Stimulated activated CD4-positive, alpha-beta T cell treated with anti-CD3 and anti-CD28 coated beads, TNF-alpha, amount 100 ng/mL, for 24 hours (primary cell): ENCODE measurements at places on chromosomes 7 and 10.

DNA sequence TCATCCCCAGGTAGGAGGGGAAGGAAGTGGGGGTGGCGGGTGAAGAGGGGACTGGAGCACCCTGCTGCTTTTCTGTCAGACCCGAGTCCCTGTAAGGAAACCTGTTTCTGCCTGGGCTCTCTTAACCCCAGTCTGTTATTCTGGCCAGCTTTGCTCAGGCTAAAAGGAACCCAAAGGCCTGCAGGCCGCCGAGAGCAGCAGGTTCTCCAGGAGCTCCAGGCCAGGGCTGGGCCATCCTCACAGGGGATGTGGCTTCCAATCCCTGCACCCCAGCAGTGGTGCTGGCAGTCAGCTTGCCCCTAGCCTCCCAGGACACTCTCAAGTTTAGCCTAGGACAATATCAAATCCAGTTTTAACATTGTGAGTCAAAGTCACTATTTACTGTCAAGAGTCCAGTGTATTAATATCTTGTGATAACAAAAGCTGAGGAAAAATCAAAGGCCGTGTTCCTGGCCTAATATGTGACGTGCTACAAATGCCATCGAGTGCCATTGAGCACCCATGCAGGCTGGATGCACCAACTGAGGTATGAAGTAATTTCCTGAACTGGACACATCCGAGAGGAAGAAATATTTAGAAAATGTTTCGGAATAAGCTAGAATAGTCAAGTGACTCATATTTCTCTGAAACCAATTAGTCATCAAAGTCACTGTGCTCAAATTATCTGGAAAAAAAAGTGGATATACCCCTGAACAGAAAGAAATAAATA is 7.0 kb downstream of the PKD1L1 start:
- no peak for DNase-seq

DNA sequence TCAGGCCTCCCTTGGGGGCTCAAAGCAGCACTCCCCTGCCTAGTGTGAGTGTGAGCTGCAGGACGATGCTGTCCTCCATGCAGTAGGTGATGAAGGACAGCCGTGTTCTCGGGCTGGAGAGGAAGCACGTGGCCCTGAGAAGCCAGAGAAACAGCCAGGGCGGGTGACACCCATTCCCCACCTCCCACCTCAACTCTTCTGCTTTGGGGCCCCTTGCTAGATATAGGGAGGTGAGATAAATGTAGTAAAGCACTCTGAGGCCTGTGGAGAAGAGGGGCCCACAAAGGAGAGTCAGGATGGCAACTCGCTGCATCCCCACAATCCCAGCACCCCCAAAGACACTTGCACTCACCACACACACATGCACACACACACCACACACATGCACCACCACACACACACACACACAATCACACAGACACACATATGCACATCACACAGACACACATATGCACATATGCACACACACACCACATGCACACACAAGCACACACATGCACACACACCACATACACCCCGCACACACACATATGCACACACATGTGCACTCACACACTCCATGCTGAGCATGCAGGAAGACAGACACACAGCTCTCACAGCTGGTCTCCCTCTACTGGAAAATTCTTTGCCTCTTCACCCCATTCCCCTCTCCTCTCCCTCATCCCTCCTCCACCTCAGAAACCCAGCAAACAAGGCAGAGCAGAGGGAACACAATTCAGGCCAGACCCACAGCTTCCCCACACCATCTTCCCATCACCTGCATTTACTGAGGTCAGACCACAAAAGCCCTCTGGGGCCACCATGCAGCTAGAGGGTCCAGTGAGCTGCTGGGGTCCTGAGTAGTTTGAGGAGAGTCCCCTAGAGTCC is 30.5 kb downstream of the ANXA8 start:
- no peak for DNase-seq

GRCh38 chr10:23193435-23194074 is 1.4 kb downstream of the PTF1A start:
- no peak for DNase-seq

DNA sequence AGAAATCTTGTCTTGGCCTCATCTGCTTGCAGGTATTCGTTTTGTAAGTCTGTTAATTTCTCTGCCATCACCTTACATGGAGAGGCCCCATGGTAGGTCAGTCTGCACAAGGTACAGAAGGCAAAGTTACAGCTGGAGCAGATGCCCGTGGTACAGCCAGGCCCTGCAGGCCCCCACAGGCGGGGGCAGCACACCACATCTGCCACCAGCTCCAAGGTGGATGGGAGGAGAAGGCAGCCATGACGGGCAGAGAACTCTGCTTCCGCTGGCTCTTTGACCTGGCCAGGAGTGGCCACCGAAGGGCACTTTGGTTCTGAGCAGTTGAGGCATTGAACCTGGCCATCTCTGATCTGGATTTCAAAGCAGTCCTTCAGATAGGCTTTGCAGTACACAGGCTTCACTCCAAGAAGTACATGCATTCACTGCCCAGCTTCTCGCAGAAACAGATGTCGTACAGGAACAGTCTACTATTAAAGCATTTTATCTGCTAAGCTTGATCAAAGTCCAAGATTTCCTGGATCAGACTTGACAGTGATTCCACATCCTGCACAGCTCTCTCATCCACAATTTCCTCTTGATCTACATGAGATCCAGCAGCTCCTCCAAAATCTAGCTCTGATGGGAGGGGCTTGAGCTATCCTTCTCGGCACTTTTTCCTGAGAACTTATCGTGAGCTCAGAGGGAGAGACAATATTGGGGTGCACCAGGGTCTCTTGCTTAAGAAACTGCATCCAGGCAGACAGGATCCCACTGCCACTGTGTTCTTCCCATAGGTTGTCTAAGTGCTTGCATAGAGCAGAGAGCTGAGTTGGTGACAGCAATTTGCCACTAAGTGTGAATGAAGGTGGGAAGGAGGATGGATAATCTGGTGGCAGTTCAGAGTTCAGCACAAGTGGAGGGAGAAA is 120.7 kb downstream of the TRRAP start:
- no peak for DNase-seq

DNA sequence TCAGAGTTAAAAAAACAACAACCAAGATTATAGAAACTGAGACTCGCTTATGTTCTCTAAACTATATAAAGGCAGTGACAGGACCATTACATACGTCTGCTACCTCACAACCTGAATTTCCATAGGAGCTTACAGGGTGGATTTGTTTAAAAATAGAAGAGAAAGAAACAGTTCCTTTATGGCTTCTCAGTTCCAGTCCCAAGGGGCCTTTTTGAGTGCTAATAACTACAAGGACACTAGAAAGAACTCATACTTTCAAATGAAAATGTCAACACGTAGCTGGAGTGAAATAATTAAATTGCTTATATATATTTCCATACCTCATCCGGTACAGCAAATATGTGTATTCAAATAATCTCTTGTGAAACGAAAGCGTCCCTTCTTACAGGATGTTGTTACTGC is 19.7 kb downstream of the TSPAN12 start:
- no peak for DNase-seq

GRCh38 chr10:30705101-30705624 is 75.6 kb upstream of the LYZL2 start:
- DNase-seq, result no peak

GRCh38 chr7:18225067-18225466 is 197.4 kb upstream of the PRPS1L1 start:
- no peak for DNase-seq

- DNase-seq, result no peak
Observed at GRCh38 chr10:120503689-120504088, 46.7 kb downstream of the PLPP4 start.

DNA sequence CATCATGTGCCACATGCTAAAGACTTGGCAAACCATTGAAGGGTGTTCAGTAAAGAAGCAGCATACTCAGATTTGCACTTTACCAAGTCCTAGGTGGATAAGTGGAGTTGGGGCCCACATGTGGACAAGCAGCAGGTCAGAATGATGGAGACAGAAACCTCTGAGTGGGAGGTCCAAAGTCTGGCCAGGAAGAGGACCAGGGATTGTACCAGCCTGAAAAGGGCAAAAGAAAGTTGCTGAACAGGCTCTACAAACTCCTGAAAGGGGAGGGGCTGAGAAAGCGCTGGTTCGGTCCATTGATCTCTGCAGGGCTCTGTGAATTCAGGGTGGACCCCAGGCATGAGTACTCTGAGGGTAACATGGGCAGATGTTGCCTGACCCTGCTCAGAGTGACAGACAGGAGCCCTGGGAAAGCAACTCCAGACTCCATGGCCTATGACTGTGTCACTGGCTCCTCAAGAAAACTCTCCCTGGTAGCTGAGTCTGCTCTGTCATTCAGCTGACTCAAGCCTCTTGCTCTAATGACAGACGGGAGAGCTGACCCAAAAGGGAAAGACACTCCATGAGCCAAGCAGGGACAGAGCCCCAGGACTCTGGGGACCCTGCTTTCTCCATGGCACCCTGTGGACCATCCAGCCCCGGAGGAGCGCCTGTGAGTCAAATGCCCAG is 68.5 kb downstream of the TBXAS1 start:
- no peak for DNase-seq

DNA sequence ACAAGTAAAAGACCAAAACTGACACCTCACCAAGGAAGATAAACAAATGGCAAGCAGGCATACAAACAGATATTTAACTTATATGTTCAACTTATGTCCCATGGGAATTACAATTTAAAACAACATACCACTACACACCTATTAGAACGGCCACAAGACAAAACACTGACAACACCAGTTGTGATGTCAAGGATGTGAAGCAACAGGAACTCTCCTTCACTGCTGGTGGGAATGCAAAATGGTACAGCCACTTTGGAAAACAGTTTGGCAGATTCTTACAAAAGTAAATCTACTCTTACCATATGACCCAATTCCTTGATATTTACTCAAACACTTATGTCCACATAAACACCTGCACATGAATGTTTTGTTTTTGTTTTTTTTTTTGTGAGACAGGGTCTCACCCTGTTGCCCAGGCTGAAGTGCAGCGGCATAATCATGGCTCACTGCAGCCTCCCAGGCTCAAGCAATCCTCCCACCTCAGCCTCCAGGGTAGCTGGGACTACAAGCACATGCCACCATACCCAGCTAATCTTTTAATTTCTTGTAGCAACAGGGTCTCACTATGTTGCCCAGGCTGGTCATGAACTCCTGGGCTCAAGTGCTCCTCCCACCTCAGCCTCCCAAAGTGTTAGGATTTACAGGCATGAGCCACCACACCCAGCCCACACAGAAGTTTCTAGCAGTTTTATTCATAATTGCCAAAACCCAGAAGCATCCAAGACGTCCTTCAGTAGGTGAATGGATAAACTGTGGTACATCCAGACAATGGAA is 27.3 kb downstream of the HERC4 start:
- no peak for DNase-seq

DNA sequence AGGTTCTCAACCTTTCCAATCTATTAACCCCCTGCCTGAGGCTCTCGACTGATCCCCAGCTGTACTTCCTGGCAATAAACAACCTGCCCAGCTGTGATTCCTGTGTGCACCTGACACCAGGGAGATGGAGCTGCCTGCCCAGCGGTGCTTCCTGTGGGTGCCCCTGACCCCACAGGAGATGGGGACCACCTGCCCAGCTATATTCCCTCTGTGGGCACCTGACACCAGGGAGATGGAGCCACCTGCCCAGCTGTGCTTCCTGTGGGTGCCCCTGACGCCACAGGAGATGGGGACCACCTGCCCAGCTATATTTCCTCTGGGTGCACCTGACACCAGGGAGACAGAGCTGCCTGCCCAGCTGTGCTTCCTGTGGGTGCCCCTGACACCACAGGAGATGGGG is 184.0 kb downstream of the DIP2C start:
- no peak for DNase-seq

- no peak for DNase-seq
Observed at GRCh38 chr10:101452593-101452992, 98.6 kb downstream of the BTRC start.

GRCh38 chr10:76089556-76090180 is 658.2 kb downstream of the LRMDA start:
- no peak for DNase-seq

GRCh38 chr7:13117103-13117502 is 429.7 kb downstream of the ARL4A start:
- DNase-seq, result no peak

GRCh38 chr10:14584661-14585060 is 190.0 kb downstream of the FAM107B start:
- no peak for DNase-seq
